Stomach (tissue), 19 donors: ENCODE measurements at places on chromosomes 12 and 14. TPM values are rescaled to one million over a fixed set of nuclear protein-coding genes. Genes with fewer than 3 reads are reported as not detected.
A peak's percentile ranks its signal among the peaks of the same experiment; 100 is the strongest.

Gene NFATC4
- 20.1 TPM for total RNA-seq

GRCh38 chr12:67069451-67070306 lies 199.5 kb upstream of the CAND1 start:
- no peaks in the 10 kb centered on the region for H3K36me3 ChIP-seq
- peak overlapping the region; percentile 78 for H3K4me3 ChIP-seq
- H3K4me1 ChIP-seq: peaks cover 9% of the 10 kb centered on the region

GRCh38 chr12:102659200-102659911 lies 179.0 kb upstream of the IGF1 start:
- no peaks in the 10 kb centered on the region for H3K27me3 ChIP-seq
- H3K36me3 ChIP-seq: no peaks in the 10 kb centered on the region
- no peak for DNase-seq
- H3K4me3 ChIP-seq: no peak overlapping the region

Gene WNT1
- total RNA-seq: not detected

- H3K27me3 ChIP-seq: no peaks in the 10 kb centered on the region
- H3K36me3 ChIP-seq: no peaks in the 10 kb centered on the region
- no peak overlapping the region for H3K4me3 ChIP-seq
These were observed 29.9 kb downstream of the PLEKHG7 start for GRCh38 chr12:92732716-92733115.

Gene PLA2G1B
- total RNA-seq: not detected

- peak; percentile 7 for DNase-seq
- no peaks in the 10 kb centered on the region for H3K4me1 ChIP-seq
- H3K4me3 ChIP-seq: no peak overlapping the region
- H3K27me3 ChIP-seq: no peaks in the 10 kb centered on the region
These were observed 25.2 kb upstream of the AKAP6 start for GRCh38 chr14:32303865-32304264.

Gene CCDC177
- not detected for total RNA-seq

DNA sequence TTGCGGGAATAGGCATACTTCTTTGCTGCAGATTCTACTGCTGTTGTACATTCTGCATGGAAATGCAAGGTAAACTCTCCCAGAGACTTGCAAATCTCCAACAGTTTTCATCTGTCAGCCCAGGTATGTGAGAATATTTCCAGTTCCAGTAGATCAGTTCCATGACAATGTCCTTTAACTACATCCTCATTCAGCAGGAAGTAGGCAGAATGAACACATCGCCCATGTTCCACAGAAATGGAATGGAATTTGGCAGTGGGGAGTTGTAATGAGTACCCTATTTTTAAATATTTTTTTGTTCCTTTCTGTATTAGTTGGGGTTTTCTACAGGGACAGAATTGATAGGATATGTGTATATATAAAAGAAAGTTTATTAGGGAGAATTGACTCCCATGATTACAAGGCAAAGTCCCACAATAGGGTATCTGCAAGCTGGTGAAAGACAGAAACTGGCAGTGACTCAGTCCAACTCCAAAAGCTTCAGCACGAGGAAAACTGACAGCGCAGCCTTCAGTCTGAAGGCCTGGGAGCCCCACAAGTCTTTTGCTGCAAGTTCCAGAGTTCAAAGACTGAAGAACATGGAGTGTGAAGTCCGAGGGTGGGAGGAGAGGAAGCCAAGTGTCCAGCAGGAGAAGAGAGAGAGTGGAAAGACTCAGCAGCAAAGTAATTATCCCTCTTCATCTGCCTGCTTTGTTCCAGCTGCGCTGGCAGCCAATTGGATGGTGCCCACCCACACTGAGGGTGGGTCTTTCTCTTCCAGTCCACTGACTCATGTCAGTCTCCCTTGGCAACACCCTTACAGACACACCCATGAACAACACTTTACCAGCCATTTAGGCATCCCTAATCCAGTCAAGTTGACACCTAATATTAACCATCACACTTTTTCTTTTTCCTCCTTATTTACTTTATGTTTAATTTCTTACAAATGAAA lies 110.4 kb upstream of the SCAF11 start:
- peak; percentile 36 for DNase-seq
- no peaks in the 10 kb centered on the region for H3K36me3 ChIP-seq
- H3K27me3 ChIP-seq: no peaks in the 10 kb centered on the region
- no peak overlapping the region for H3K4me3 ChIP-seq

Gene NANOG
- not detected for total RNA-seq

GRCh38 chr14:30243805-30244204 lies 315.2 kb upstream of the G2E3 start:
- H3K27ac ChIP-seq: no peak overlapping the region
- H3K36me3 ChIP-seq: no peaks in the 10 kb centered on the region
- no peaks in the 10 kb centered on the region for H3K4me1 ChIP-seq
- H3K27me3 ChIP-seq: no peaks in the 10 kb centered on the region
- no peak overlapping the region for H3K4me3 ChIP-seq

- no peaks in the 10 kb centered on the region for H3K36me3 ChIP-seq
- H3K4me1 ChIP-seq: no peaks in the 10 kb centered on the region
- no peak overlapping the region for H3K27ac ChIP-seq
- H3K27me3 ChIP-seq: no peaks in the 10 kb centered on the region
These were observed 910.4 kb downstream of the VRK1 start for GRCh38 chr14:97707603-97708002.

GRCh38 chr14:89330236-89331002 lies 86.6 kb downstream of the FOXN3 start:
- no peak for DNase-seq
- H3K4me1 ChIP-seq: no peaks in the 10 kb centered on the region

- no peak for DNase-seq
- no peak overlapping the region for H3K27ac ChIP-seq
- H3K4me3 ChIP-seq: no peak overlapping the region
- no peaks in the 10 kb centered on the region for H3K4me1 ChIP-seq
- H3K27me3 ChIP-seq: no peaks in the 10 kb centered on the region
- no peaks in the 10 kb centered on the region for H3K36me3 ChIP-seq
These were observed 53.9 kb upstream of the NUDT4 start for GRCh38 chr12:93323625-93324329.

DNA sequence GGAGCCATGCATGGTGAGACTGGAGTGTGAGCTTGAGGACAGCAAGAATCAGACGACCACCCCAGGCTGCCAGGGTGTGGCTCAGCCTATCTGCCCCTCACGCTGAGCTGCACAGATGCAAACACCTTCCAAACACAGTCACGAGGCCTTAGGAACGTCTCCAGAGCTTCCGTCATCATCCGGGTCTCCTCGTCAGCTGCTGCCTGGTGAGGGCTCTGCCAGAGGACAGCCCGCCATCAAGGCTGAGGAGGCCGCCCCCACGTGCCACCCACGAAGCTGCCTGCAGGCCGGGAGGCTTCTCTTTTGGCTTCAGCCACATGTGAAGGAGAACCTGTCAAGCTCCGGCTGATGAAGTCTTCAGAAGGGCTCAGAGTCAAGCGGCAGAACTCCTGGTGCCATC lies 13.4 kb downstream of the DDX51 start:
- no peak overlapping the region for H3K27ac ChIP-seq
- H3K36me3 ChIP-seq: peaks cover 40% of the 10 kb centered on the region
- H3K4me3 ChIP-seq: no peak overlapping the region
- no peaks in the 10 kb centered on the region for H3K27me3 ChIP-seq
- no peak for DNase-seq

- peaks cover 36% of the 10 kb centered on the region for H3K4me1 ChIP-seq
- DNase-seq: peak; percentile 100
- H3K27me3 ChIP-seq: no peaks in the 10 kb centered on the region
- H3K4me3 ChIP-seq: peak overlapping the region; percentile 40
- peak overlapping the region; percentile 89 for H3K27ac ChIP-seq
These were observed 33.4 kb upstream of the DEGS2 start for GRCh38 chr14:100192672-100193416.

- no peaks in the 10 kb centered on the region for H3K4me1 ChIP-seq
- DNase-seq: peak; percentile 75
- no peak overlapping the region for H3K27ac ChIP-seq
- H3K27me3 ChIP-seq: no peaks in the 10 kb centered on the region
These were observed 89.7 kb upstream of the PARP11 start for GRCh38 chr12:3962631-3963483.

Gene CFAP54
- 36.6 TPM for total RNA-seq

- no peak overlapping the region for H3K4me3 ChIP-seq
- H3K27me3 ChIP-seq: no peaks in the 10 kb centered on the region
- H3K36me3 ChIP-seq: no peaks in the 10 kb centered on the region
- no peak overlapping the region for H3K27ac ChIP-seq
- peak; percentile 72 for DNase-seq
These were observed 78.7 kb upstream of the ZDHHC17 start for GRCh38 chr12:76685246-76685678.

DNA sequence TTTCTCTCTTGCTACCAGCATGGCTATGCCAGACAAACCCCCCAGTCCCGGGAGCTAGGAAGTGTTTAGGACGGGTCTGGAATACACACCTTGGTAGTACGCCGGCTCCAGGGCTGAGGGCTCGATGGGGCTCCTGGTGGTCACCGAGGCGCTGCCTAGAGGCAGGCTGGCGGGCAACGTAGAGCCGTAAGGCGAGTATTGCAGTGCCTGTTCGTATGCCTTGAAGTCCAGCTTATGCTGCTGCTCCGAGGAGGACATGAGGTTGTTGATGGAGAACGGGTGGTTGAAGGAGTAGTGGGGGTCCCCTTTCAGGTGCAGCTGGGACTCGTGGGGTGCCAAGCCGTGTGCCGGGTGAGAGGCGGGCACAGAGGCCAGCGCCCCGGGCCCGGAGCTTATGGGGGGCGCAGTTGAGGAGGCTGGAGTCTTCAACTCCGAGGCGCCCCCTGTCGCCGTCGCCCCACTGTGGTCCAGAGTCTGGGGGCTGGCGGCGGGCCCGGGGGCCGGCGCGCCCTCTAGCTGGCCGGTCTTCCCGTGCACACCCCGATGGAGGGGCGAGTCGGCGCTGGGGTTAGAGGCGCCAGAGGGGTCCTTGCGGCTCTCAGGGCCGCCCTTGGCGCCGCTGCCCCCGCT lies 3.6 kb downstream of the FOXA1 start:
- H3K27ac ChIP-seq: peak overlapping the region; percentile 91
- H3K4me3 ChIP-seq: peak overlapping the region; percentile 47
- peak; percentile 65 for DNase-seq
- H3K36me3 ChIP-seq: no peaks in the 10 kb centered on the region
- H3K4me1 ChIP-seq: peaks cover 39% of the 10 kb centered on the region

DNA sequence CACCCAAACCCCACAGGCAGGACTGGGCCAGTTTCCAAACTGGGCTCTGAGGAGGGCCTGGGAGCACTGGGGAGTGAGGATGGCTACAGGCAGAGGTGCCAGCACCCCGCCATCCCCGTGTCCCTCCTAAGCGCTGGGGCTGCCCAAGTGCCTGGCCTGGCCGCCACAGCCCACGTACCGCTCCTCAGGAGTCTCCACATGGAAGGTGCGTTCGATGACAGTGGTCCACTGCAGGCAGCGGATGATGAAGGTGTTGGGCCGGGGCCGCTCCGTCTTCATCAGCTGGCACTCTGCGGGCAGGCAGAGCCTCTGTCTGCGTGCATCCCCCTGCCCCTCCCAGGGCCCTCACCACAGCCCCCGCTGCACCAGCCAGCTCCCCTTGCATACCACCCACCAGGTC lies 19.1 kb downstream of the AKT1 start:
- no peak overlapping the region for H3K4me3 ChIP-seq
- no peaks in the 10 kb centered on the region for H3K27me3 ChIP-seq
- peaks cover 14% of the 10 kb centered on the region for H3K4me1 ChIP-seq
- no peak overlapping the region for H3K27ac ChIP-seq

- H3K27ac ChIP-seq: no peak overlapping the region
- H3K27me3 ChIP-seq: no peaks in the 10 kb centered on the region
- no peak for DNase-seq
- no peak overlapping the region for H3K4me3 ChIP-seq
These were observed 42.9 kb downstream of the INSM2 start for GRCh38 chr14:35576856-35577255.

Gene RTL1
- total RNA-seq: not detected

DNA sequence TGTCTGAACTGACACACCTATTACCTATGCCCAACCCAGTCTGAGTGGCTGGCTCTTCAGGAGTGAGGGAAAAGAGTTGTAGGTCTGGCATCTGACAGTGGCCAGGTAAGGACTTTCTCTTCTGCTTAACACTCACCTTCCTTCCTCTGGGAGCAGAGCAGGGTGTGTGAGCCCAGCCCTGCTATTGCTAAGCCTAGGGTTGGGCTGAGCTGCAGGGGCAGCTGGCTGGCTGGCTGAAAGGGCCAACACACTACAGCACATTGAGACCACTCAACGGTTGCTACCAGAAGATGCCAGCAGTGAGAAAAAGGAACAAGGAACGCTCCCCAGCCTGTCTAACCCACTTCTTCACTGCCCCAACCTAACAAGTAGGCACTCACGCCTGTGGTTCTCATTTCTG lies 201.2 kb downstream of the DPF3 start:
- no peaks in the 10 kb centered on the region for H3K27me3 ChIP-seq
- H3K27ac ChIP-seq: no peak overlapping the region
- peak; percentile 70 for DNase-seq
- H3K4me1 ChIP-seq: no peaks in the 10 kb centered on the region
- no peak overlapping the region for H3K4me3 ChIP-seq
- H3K36me3 ChIP-seq: no peaks in the 10 kb centered on the region

GRCh38 chr12:22228022-22228875 lies 106.3 kb downstream of the ST8SIA1 start:
- no peaks in the 10 kb centered on the region for H3K36me3 ChIP-seq
- no peak overlapping the region for H3K4me3 ChIP-seq
- H3K27ac ChIP-seq: no peak overlapping the region
- no peak for DNase-seq

GRCh38 chr12:10154145-10154496 lies 17.8 kb downstream of the OLR1 start:
- no peak for DNase-seq
- no peaks in the 10 kb centered on the region for H3K27me3 ChIP-seq

- peak overlapping the region; percentile 34 for H3K27ac ChIP-seq
- no peaks in the 10 kb centered on the region for H3K27me3 ChIP-seq
- DNase-seq: no peak
- no peaks in the 10 kb centered on the region for H3K36me3 ChIP-seq
- H3K4me3 ChIP-seq: no peak overlapping the region
These were observed 55.2 kb downstream of the GALNT4 start for GRCh38 chr12:89469361-89469760.

Gene LRRC10
- not detected for total RNA-seq

Gene ATF1
- 0.58 TPM for total RNA-seq

Gene CTDSP2
- 82.4 TPM for total RNA-seq
